ENCODE measurements at places on chromosomes 7 and 10. TPM values are rescaled to one million over a fixed set of nuclear protein-coding genes. Genes with fewer than 3 reads are reported as not detected.

- no peak for DNase-seq
- no peaks in the 10 kb centered on the region for H3K36me3 ChIP-seq
- no peak overlapping the region for H3K4me3 ChIP-seq
- no peaks in the 10 kb centered on the region for H3K4me1 ChIP-seq
- no peak overlapping the region for H3K27ac ChIP-seq
Observed at GRCh38 chr10:24822590-24822989, 98.9 kb upstream of the ARHGAP21 start.

- peaks cover 3% of the 10 kb centered on the region for H3K4me1 ChIP-seq
- H3K4me3 ChIP-seq: no peak overlapping the region
- H3K27me3 ChIP-seq: no peaks in the 10 kb centered on the region
- no peak overlapping the region for H3K27ac ChIP-seq
Observed at GRCh38 chr7:1758859-1759521, 88.9 kb downstream of the ELFN1 start.

DNA sequence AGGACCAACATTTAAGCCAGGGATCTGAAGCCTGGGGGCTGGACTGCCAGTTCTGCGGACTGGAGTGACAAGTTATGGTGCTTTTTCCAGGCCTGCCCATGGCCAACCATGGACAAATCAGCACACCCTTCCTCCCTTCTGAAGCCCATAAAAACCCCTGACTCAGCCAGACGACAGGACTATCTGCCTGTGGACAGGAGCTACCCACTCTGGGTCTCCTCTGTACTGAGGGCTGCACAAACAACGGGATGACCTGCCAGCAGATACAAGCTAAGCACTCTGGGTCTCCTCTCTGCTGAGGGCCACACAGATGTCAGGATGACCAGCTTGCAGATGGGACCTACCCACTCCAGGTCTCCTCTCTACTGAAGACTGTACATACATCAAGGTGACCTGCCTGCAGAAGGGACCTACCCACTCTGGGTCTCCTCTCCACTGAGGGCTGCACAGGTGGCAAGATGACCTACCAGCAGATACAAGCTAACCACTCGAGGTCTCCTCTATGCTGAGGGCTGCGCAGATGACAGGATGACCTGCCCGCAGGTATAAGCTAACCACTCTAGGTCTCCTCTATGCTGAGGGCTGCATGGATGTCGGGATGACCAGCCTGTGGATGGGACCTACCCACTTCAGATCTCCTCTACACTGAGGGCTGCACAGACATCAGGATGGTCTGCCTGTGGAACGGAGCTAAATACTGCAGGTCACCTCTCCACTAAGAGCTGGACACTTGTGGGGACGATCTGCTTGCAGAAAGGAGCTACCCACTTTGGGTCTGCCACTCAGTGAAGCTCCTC is 110.1 kb upstream of the GPR22 start:
- H3K4me3 ChIP-seq: no peak overlapping the region
- no peak for DNase-seq
- no peaks in the 10 kb centered on the region for H3K4me1 ChIP-seq
- H3K36me3 ChIP-seq: peaks cover 26% of the 10 kb centered on the region

- no peaks in the 10 kb centered on the region for H3K4me1 ChIP-seq
- H3K27me3 ChIP-seq: peaks cover 62% of the 10 kb centered on the region
- H3K4me3 ChIP-seq: no peak overlapping the region
Observed at GRCh38 chr10:15472008-15472407, 100.9 kb upstream of the FAM171A1 start.

DNA sequence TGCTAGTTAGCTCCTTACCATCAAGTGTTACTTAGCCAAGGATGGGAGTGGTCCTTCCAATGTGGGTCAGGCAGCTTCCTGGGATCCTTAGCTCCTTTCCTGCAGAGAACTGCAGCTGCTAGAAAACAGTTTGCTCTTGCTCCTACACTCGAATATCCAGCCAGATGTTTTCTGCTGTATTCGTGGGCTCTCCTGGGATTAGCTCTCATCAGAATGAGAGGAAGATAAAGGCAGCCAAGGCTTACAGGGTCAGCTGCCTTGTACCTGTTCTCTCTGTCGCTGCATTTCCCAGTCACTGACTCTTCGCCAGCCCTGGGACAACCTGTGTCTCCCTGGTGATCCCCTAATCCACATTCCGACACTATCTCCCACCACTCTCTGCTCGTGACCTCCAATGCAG is 29.0 kb downstream of the NEUROD6 start:
- H3K36me3 ChIP-seq: no peaks in the 10 kb centered on the region
- H3K27ac ChIP-seq: no peak overlapping the region
- no peak overlapping the region for H3K4me3 ChIP-seq
- H3K27me3 ChIP-seq: no peaks in the 10 kb centered on the region
- peak; percentile 39 for DNase-seq
- no peaks in the 10 kb centered on the region for H3K4me1 ChIP-seq

- no peaks in the 10 kb centered on the region for H3K36me3 ChIP-seq
- no peak for DNase-seq
- H3K4me3 ChIP-seq: no peak overlapping the region
- H3K27ac ChIP-seq: no peak overlapping the region
- no peaks in the 10 kb centered on the region for H3K27me3 ChIP-seq
- no peaks in the 10 kb centered on the region for H3K4me1 ChIP-seq
Observed at GRCh38 chr7:90919816-90920215, 323.7 kb downstream of the CDK14 start.

GRCh38 chr7:69260023-69260422 is 338.3 kb upstream of the AUTS2 start:
- H3K36me3 ChIP-seq: no peaks in the 10 kb centered on the region
- no peak overlapping the region for H3K4me3 ChIP-seq
- H3K27me3 ChIP-seq: no peaks in the 10 kb centered on the region
- H3K27ac ChIP-seq: no peak overlapping the region

- H3K36me3 ChIP-seq: no peaks in the 10 kb centered on the region
- DNase-seq: peak; percentile 42
- H3K27ac ChIP-seq: no peak overlapping the region
- no peaks in the 10 kb centered on the region for H3K4me1 ChIP-seq
- H3K27me3 ChIP-seq: no peaks in the 10 kb centered on the region
- no peak overlapping the region for H3K4me3 ChIP-seq
Observed at GRCh38 chr7:116630932-116631671, 40.9 kb upstream of the MET start.

DNA sequence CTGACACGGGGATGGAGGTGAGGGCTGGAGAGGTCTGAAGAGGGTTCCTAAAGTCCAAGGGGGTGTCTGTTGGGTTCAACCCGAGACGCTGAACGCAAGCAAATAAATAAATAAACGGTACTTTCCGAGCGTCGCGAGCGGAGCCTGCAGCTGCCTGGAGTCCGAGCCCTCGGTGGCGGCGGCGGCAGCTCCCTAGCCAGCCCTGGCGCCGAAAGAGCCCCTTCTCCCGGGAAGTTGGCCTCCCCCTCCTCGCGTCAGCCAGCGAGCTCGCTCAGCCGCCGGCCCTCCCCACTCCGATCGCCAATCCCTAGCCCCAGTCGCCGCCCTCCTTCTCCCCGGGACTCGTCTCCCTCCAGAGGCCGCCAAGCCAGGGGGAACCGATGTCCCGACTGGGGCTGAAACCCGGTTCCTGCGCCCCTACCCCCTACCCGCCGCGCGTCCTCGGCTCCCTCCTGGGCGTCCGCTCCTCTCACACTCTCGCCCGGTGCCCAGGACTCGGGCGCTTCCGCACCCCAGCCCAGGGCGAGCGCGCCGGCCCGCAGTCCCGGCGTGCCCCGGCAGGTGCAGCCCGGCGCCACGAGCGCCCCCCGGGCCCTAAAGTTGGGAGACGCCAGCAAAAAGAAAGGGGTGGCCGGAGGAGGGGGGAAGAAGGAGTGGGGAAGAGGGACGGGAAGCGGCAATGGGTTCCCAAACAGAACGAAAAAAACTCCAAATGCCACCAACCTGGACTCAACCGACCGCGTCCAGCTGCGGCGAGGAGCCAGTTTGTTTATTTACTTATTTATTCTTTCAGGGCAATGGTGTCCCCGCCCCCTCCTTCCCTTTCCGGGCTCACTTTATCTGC is at the start of gene GFRA1:
GFRA1 (minus strand) TSS at position 767 of the 844 bp plus-strand sequence. CDS start 1,177 bp downstream, outside the sequence.
- no peaks in the 10 kb centered on the region for H3K4me1 ChIP-seq
- no peaks in the 10 kb centered on the region for H3K36me3 ChIP-seq
- peak within 1 kb of the TSS; percentile 68 for H3K4me3 ChIP-seq
- peak; percentile 55 for DNase-seq
- H3K27me3 ChIP-seq: peaks cover 57% of the 10 kb centered on the region
- H3K27ac ChIP-seq: no peak within 1 kb of the TSS

GRCh38 chr7:79290841-79291497 is 162.5 kb downstream of the MAGI2 start:
- DNase-seq: no peak
- no peak overlapping the region for H3K4me3 ChIP-seq
- no peaks in the 10 kb centered on the region for H3K27me3 ChIP-seq
- H3K36me3 ChIP-seq: no peaks in the 10 kb centered on the region

DNA sequence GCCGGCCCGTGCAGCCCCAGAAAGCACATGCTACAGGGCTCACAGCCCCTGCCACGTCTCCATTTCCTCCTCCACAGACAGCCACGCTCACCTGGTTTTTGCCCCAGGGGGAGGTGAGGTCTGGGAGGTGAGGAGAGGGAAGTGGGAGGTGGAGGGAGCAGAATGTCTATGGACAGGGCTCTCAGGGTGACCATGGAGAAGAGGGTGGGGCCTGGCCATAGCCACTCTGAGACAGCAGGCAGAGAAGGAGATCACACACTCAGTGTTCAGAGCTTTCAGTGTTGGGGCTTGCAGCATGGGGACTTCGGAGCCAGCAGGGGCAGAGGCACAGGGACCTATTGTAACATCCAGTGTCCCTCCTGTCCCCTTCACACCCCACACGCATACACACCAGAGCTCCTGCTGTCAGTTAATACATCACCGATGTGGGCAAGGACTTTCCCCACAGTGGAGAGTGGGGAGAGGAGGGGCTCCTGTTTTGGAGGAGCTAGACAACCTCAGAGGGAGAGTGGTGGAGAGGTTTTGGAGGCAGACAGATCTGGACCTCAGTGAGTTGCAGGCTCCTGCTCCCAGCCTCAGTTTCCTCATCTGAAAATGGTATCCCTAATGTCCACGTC is 14.4 kb downstream of the WDFY4 start:
- no peak overlapping the region for H3K4me3 ChIP-seq
- no peak for DNase-seq
- H3K27me3 ChIP-seq: no peaks in the 10 kb centered on the region
- no peaks in the 10 kb centered on the region for H3K36me3 ChIP-seq

- H3K4me1 ChIP-seq: peaks cover 9% of the 10 kb centered on the region
- peak; percentile 43 for DNase-seq
- H3K27me3 ChIP-seq: no peaks in the 10 kb centered on the region
- H3K27ac ChIP-seq: no peak overlapping the region
Observed at GRCh38 chr10:33010132-33011037, 52.4 kb upstream of the ITGB1 start.

GRCh38 chr7:4247106-4247876 is 434.8 kb upstream of the FOXK1 start:
- no peaks in the 10 kb centered on the region for H3K27me3 ChIP-seq
- H3K4me1 ChIP-seq: no peaks in the 10 kb centered on the region
- peaks cover 12% of the 10 kb centered on the region for H3K36me3 ChIP-seq
- no peak for DNase-seq

DNA sequence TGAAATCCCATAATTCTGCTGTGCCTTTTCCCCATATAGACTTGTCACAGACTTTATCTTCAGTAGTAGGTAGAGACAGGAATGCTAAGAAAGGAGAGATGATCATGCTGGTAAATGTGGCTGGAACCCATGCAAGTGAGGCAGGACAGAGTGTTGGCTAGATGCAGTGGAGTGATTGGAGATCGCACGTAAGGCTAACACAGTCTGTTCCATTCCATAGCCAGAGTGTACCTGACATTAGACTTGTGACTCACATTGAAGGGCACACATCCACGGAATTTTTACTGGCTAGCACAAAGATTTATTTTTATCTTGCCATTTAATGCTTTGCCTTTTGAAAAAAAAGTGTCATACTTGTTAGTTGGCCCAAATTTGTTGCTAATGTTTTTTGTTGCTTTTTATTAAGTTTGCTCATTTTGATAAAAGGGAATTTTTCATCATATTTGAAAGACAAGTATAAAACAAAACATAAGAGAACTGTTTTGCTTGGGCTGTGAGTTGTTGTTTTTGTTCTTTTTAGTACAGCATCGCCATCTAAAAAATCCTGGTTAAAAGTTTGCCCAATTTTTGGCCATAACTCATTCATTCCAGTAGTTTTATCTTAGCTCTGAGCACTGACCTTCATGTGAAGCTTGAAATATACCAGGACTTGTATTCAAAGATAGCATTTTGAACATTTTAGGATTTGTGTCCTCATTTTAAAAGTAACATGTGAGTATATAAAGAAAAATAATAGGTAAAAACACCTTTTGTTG is 81.0 kb downstream of the CPED1 start:
- no peaks in the 10 kb centered on the region for H3K4me1 ChIP-seq
- H3K36me3 ChIP-seq: no peaks in the 10 kb centered on the region
- no peak overlapping the region for H3K4me3 ChIP-seq

GRCh38 chr7:44881610-44882009 is 3.7 kb downstream of the PURB start:
- peak overlapping the region; percentile 91 for H3K4me3 ChIP-seq
- H3K4me1 ChIP-seq: peaks cover 6% of the 10 kb centered on the region
- no peak overlapping the region for H3K27ac ChIP-seq
- no peaks in the 10 kb centered on the region for H3K27me3 ChIP-seq

DNA sequence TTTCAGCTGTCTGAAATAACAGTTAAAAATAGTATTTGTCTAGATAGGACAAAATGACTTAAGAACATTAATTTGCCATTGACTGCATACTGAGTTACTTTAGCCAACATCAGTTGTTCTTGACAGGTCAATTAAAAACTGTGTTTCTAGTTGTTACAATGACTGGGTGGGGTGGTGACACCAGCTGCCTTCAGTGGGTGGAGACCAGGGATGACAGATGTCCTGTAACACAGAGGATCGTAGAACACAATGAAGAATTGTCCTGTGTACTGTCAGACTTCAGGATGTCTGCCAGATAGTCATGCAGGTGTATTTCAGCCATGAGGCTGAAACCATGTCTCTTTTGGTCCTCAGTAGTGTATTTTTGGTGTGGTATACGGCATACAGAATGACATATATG is 24.4 kb downstream of the TRUB1 start:
- no peak overlapping the region for H3K27ac ChIP-seq
- DNase-seq: no peak
- H3K4me3 ChIP-seq: no peak overlapping the region
- no peaks in the 10 kb centered on the region for H3K27me3 ChIP-seq
- no peaks in the 10 kb centered on the region for H3K4me1 ChIP-seq

DNA sequence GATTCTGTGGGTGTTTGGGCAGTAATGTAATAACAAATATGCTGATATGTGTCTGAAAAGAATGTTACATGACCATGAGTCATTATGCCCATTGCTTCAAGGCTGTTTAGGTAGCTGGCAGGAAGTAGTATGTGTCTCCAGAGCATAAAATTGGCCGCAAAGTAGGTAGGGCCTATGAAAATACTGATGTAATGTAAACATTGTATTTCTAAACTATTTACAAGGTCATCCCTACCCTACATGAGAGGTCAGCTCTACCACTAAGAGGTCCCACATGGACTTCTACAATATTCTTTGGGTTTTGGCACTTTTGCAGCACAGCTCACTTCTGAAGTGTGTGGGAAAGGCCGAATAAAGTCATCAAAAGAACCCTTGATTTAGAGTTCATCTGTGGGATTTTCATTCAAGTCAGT is 301.9 kb downstream of the AHR start:
- no peak for DNase-seq
- no peaks in the 10 kb centered on the region for H3K4me1 ChIP-seq
- no peaks in the 10 kb centered on the region for H3K36me3 ChIP-seq
- H3K27ac ChIP-seq: no peak overlapping the region

TMEM184A gene
- 1.5 TPM for total RNA-seq

FBXL13 gene
- 4.4 TPM for total RNA-seq

TMEM236 gene
- total RNA-seq: not detected

OIT3 gene
- not detected for total RNA-seq

SKIDA1 gene
- 5.9 TPM for total RNA-seq

DGKB gene
- total RNA-seq: 0.26 TPM

SYNPO2L gene
- total RNA-seq: not detected

CPN1 gene
- total RNA-seq: not detected

DRGX gene
- total RNA-seq: not detected

ATOH7 gene
- 0.20 TPM for total RNA-seq
